Progenitor cell of endocrine pancreas (in vitro differentiated cells): ENCODE measurements at places on chromosomes 7 and 10. TPM values are rescaled to one million over a fixed set of nuclear protein-coding genes. Genes with fewer than 3 reads are reported as not detected.

UTF1 gene
- total RNA-seq, result not detected in 2 replicates

RBP3 gene
- total RNA-seq, result 0.10 TPM in 1 of 2 replicates, not detected in the other

OR2A1 gene
- total RNA-seq, result 0.12 TPM in 1 of 2 replicates, not detected in the other

CD36 gene
- 7.2 and 7.7 TPM in 2 replicates for total RNA-seq

SCIN gene
- 0.10 and 0.47 TPM in 2 replicates for total RNA-seq

TMEM60 gene
- total RNA-seq, result 17.9 and 20.7 TPM in 2 replicates

ARHGEF35 gene
- total RNA-seq, result 17.3 and 19.5 TPM in 2 replicates

SPRN gene
- 0.12 TPM in 1 of 2 replicates, not detected in the other for total RNA-seq

CFAP46 gene
- total RNA-seq, result 12.5 and 15.4 TPM in 2 replicates

CLDN15 gene
- total RNA-seq, result 21.2 and 22.8 TPM in 2 replicates

KIF11 gene
- 25.6 and 25.9 TPM in 2 replicates for total RNA-seq

AGR2 gene
- total RNA-seq, result 25.8 and 56.3 TPM in 2 replicates

EIF5AL1 gene
- total RNA-seq, result 0.11 and 0.12 TPM in 2 replicates

CALHM3 gene
- 0.41 and 1.3 TPM in 2 replicates for total RNA-seq

NPFFR1 gene
- not detected in 2 replicates for total RNA-seq

GPR37 gene
- 6.6 and 7.2 TPM in 2 replicates for total RNA-seq

COL28A1 gene
- total RNA-seq, result 17.3 and 18.3 TPM in 2 replicates

EBF3 gene
- 0.19 and 0.38 TPM in 2 replicates for total RNA-seq

TPST1 gene
- 29.6 and 30.5 TPM in 2 replicates for total RNA-seq

GRCh38 chr10:21100871-21101514, 203.9 kb upstream of the NEBL start:
- H3K4me3 ChIP-seq, result no peak overlapping the region
- H3K4me1 ChIP-seq, result peaks cover 22% of the 10 kb centered on the region
- DNase-seq, result no peak
- H3K27ac ChIP-seq, result no peak overlapping the region

- no peak for DNase-seq
- H3K27ac ChIP-seq, result peak overlapping the region; percentile 69
- no peaks in the 10 kb centered on the region for H3K36me3 ChIP-seq
- H3K4me1 ChIP-seq, result peaks cover 11% of the 10 kb centered on the region
- H3K4me3 ChIP-seq, result no peak overlapping the region
These were observed 437.7 kb downstream of the RPS24 start for GRCh38 chr10:78471326-78471722.

DNA sequence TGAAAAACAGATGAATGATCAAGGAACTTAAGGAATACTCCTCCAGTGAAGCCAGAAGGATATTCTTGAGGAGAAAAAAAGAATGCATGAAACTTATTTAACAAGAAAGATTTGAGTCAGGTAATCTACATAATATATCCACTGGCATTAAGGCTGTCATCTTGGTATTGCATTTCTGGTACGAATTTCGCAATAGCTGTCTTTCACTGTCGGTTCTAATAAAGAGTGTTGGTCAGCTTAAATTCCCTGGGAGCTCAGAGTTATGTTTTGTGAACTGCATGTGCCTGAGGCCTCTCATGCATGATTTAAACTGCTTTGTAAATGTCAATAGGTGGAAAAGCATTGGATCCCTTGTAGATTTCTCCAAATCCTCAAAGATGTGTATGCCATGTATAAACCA, 565.3 kb upstream of the GALNT17 start:
- peaks cover 5% of the 10 kb centered on the region for H3K36me3 ChIP-seq
- no peak overlapping the region for H3K4me3 ChIP-seq
- H3K4me1 ChIP-seq, result peaks cover 37% of the 10 kb centered on the region
- no peak for DNase-seq
- H3K27me3 ChIP-seq, result peaks cover 41% of the 10 kb centered on the region
- H3K27ac ChIP-seq, result no peak overlapping the region

DNA sequence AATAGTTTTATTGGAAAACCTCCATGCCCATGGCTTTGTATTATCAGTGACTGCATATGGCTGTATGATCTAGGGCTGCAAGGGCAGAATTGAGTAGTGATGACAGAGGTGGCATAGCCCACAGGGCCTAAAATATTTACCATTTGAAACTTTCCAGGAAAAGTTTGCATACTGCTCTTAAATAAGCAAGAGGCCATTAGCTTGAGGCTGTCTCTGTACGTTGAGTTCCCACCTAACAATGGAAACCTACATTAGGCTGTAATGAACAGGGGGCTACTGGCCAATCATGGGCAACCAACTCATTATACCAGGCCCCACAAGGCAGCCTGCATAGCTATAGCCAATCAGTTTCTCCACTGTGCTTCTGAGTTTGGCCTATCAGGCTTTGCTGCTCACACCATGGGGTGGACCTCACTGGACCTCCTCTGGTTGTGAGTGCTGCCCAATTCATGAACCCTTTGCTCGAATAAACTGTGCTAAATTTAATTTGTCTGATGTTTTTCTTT, 673 bp upstream of the ST8SIA6 start:
- H3K27me3 ChIP-seq, result peaks cover 60% of the 10 kb centered on the region
- H3K27ac ChIP-seq, result no peak overlapping the region
- H3K4me3 ChIP-seq, result peak overlapping the region; percentile 77
- DNase-seq, result no peak
- peaks cover under 1% of the 10 kb centered on the region for H3K36me3 ChIP-seq

DNA sequence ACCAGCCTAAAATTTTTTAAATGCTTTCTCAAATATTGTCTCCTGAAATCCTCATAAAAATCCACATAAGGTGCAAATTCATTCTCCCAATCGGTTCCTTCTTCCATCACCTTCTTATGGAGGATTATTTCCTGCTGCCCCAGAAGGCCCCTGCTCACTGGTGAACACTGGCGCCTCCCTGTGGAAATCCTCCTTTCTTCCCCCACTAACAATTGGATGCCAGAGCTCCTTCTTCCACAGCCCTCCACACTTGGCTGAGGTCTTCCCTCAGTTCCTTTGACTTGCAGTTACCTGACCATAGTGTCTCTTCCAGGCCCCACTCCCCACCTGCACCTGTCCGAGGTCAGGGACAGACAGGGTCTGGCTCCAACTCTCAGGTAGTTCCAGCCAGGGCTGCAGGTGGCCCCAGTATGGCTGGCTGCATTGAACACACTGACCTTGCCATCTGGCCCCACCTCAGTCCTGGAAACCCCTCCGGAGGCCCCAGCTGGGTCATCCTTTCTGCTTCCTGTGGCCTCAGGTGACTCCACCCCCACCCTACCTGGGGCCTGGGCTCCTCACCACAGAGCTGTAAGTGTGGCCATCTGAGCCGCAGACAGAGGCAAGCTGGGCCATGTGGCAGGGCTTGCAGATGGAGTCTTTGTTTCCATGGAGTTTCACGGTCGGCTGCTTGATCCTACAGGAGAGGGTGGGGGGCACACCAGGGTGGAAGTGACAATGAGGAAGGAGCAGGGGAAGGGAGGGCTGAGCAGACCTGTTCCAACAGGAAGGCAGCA, 18.4 kb downstream of the SPOCK2 start:
- peak overlapping the region; percentile 93 for H3K27ac ChIP-seq
- peaks cover 3% of the 10 kb centered on the region for H3K4me1 ChIP-seq
- no peaks in the 10 kb centered on the region for H3K27me3 ChIP-seq
- H3K4me3 ChIP-seq, result no peak overlapping the region

DNA sequence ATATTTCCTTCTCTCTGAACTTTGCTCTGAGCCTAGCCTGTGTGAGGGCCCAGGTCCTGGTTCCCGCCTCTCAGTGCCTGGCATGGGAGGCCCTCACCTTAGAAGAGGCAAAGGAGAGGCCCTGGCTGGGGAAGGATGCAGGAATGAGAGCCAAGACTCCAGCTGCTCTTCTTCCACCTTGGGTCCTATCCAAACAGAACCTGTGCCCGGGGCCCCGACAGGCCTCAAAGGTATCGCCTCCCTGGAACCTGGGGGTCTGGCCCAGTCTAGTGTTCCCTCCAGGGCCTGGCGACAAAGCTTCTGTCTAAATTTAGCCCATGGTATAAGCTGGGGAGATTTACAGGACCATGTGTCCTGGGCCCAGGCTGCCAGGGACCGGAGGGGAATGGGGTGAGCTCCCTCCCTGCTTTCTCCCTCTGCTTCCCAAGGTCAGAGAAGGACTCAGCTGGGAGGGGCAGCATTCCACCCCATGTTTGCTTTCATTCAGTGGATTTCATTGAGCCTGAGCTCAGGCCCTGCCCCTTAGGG, 12.0 kb upstream of the CRHR2 start:
- H3K4me3 ChIP-seq, result no peak overlapping the region
- no peak overlapping the region for H3K27ac ChIP-seq
- H3K36me3 ChIP-seq, result no peaks in the 10 kb centered on the region
- H3K27me3 ChIP-seq, result peaks cover 2% of the 10 kb centered on the region
- no peak for DNase-seq
- H3K4me1 ChIP-seq, result peaks cover 4% of the 10 kb centered on the region

GRCh38 chr7:70344726-70345125, 746.5 kb downstream of the AUTS2 start:
- no peak for DNase-seq
- H3K4me1 ChIP-seq, result no peaks in the 10 kb centered on the region
- peaks cover 2% of the 10 kb centered on the region for H3K27me3 ChIP-seq
- no peaks in the 10 kb centered on the region for H3K36me3 ChIP-seq

- peaks cover 18% of the 10 kb centered on the region for H3K4me1 ChIP-seq
- no peak overlapping the region for H3K4me3 ChIP-seq
- H3K27me3 ChIP-seq, result no peaks in the 10 kb centered on the region
These were observed 17.9 kb downstream of the TES start for GRCh38 chr7:116228241-116228640.

- peaks cover 90% of the 10 kb centered on the region for H3K27me3 ChIP-seq
- no peak overlapping the region for H3K27ac ChIP-seq
- no peaks in the 10 kb centered on the region for H3K36me3 ChIP-seq
- peak; percentile 30 for DNase-seq
- peaks cover 15% of the 10 kb centered on the region for H3K4me1 ChIP-seq
- peak overlapping the region; percentile 76 for H3K4me3 ChIP-seq
These were observed 255.6 kb downstream of the OTUD1 start for GRCh38 chr10:23694446-23694920.

- no peaks in the 10 kb centered on the region for H3K27me3 ChIP-seq
- peaks cover 10% of the 10 kb centered on the region for H3K4me1 ChIP-seq
- H3K4me3 ChIP-seq, result peak overlapping the region; percentile 14
- DNase-seq, result no peak
- no peak overlapping the region for H3K27ac ChIP-seq
These were observed 2.7 kb upstream of the TMEM254 start for GRCh38 chr10:80075781-80076180.

- peak overlapping the region; percentile 71 for H3K27ac ChIP-seq
- H3K4me3 ChIP-seq, result no peak overlapping the region
- peaks cover 17% of the 10 kb centered on the region for H3K4me1 ChIP-seq
- no peaks in the 10 kb centered on the region for H3K36me3 ChIP-seq
These were observed 164.3 kb upstream of the TCERG1L start for GRCh38 chr10:131475803-131476202.

- H3K4me1 ChIP-seq, result no peaks in the 10 kb centered on the region
- no peak for DNase-seq
- no peak overlapping the region for H3K27ac ChIP-seq
- no peaks in the 10 kb centered on the region for H3K36me3 ChIP-seq
- H3K4me3 ChIP-seq, result no peak overlapping the region
- no peaks in the 10 kb centered on the region for H3K27me3 ChIP-seq
These were observed 54.3 kb downstream of the IQUB start for GRCh38 chr7:123480107-123480506.

DNA sequence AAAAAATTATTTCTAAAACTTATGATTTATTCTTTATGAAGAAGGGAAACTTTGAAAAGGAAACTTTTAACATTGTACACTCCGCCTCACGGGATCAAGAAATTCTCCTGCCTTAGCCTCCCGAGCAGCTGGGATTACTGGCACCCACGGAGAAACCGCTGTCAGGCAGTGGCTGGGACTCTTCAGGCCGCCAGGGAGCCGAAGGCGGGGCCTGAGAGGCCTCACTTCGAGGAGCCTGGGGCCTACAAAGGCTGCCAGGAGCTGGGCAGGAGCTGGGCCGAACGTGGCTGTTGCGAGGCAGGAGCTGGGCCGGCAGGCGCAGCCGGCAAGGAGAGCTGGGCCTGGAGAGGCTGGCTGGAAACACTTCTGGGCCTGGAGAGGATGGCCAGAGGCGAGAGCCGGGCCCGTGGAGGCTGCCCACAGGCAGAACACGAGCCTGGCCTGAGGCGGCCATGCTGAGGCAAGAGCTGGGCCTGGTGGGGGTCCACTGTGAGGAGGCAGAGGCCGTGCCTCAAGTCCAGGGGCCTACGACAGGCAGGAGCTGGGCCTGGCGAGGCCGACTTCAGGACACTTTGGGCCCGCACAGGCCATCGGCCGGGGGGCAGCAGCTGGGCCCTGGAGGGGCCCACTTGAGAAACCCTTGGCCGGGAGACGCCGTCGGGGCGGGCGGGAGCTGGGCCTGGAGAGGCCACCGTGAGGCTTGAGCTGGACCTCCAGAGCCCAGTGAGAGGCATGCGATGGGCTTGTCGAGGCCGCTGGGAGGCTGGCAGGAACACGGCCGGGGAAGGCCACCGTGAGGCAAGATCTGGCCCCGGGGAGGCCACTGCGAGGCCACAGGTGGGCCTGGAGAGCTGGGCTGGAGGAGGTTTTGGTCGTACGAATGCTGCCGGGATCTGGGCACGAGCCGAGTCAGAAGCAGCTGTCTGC, 23.7 kb downstream of the MDH2 start:
- no peak for DNase-seq
- peaks cover 3% of the 10 kb centered on the region for H3K36me3 ChIP-seq

- H3K27me3 ChIP-seq, result no peaks in the 10 kb centered on the region
- H3K27ac ChIP-seq, result no peak overlapping the region
- peaks cover 21% of the 10 kb centered on the region for H3K4me1 ChIP-seq
- no peak overlapping the region for H3K4me3 ChIP-seq
- DNase-seq, result no peak
These were observed 89.3 kb downstream of the CCNY start for GRCh38 chr10:35425595-35425994.
